AG09319 (cell line): ENCODE measurements at places on chromosomes 6 and 20.
A peak's percentile ranks its signal among the peaks of the same experiment; 100 is the strongest.

DNA sequence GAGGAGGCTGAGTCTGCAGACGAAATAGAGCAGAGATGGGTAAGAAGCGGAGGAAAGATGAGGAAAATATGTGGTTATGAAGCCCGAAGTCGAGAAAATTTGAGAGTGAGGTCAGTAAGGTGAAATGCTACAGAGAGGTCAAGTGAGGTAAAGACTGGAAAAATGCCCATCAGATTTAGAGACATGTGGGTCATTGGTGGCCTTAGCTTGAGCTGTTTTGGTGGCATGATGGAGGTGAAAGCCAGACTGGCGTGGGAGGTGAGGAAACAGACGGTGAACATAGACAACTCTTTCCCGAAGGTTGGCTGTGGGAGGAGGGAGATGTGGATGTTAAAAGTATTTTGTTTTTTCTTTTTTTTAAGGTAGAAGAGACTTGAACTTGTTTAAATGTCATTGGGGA is 9.4 kb downstream of the ARFGEF2 start:
- DNase-seq, result no peak

- no peak for DNase-seq
Observed at GRCh38 chr20:9068841-9069663, at the start of gene PLCB4. TSS of gene PLCB4 (plus strand) at chr20:9069087. CDS start at chr20:9307815, 238,728 bp downstream.

- no peak for DNase-seq
Observed at GRCh38 chr6:169424821-169425240, 171.2 kb upstream of the THBS2 start.

DNA sequence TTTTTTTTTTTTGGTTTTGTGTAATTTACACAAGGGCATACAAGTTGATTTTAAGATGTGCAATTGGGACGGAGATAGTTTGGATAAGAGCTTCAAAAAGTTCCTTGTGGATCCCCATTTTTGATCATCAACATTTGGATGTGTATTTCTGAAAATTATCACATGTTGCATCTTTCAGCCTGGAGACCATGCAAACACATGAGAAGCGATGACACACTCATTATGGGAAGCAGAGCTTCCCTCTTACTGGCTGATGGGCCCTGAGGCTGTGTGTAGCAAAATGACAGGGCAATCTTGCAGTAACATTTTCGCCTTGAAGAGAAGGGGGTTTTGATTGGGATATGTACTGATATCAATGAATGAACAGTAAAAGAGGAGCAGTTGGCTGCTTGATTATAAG is 22.0 kb upstream of the RIPK1 start:
- no peak for DNase-seq

GRCh38 chr6:13923527-13924145 is 1.1 kb upstream of the RNF182 start:
- DNase-seq, result no peak

GRCh38 chr6:29465801-29466200 is 8.8 kb downstream of the OR2H1 start:
- no peak for DNase-seq

- no peak for DNase-seq
Observed at GRCh38 chr20:48761023-48761785, 66.6 kb downstream of the PREX1 start.

DNA sequence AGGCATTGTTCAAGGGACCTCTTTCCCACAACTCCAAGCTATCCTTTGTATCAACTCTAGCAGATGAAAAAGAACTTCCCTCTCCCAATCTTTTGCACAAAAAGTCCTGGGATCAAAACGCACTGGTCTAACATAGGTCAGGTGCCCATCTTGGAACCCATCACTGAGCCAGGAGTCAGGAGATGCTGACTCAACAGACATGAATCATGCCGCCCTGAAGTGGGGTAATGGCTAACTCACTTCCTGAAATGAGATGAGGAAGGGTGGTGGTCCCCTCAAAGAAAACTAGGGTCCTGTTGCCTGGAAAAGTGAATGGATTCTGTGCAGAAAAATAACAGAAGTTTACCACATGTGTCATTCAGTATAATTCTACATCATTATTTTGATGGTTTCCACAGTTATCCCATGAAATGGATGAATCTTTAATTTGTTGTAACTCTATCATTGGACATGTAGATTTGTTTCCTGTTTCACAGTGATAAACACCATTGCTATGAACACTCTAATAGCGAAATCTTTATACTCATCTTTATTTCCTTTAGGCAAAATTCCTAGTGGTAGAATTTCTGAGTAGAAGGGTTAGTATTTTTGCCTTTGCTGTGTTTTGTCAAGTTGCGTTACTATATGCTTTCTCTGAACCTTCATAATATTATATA is 151.3 kb downstream of the SLC16A10 start:
- no peak for DNase-seq

DNA sequence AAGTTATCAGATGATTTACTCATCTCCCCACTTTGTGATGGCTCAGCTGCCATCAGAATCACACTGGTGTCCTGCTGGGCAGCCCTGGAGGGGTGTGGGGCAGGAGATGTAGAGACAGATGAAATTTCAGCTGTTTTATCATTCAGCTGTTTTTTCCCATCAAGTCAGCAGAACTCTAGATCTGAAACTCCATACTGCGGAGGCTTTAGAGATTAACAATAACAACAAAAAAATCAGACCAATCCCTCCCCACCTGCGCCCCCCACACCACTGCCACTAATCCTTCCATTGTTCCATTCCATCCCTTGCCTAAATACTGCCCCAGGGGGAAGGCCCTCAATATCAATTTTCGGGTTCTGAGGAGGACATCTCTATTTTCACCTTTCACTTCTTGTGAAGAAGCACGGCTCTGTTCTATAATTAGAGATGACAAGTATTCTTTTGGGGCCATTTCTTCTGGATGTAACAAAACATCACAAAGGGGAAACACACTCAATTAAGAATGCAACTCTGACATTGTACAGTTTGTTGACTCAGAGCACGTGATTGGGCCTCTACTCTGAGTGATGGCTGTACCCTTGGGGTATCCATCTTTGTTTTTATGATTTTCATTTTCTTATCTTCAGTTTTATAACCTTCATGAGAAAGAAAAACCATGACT is 396.3 kb downstream of the ZFAND3 start:
- no peak for DNase-seq

- no peak for DNase-seq
Observed at GRCh38 chr20:23513164-23513563, 22.2 kb downstream of the CST8 start.

GRCh38 chr20:47059536-47059935 is 164.9 kb downstream of the EYA2 start:
- DNase-seq, result no peak

DNA sequence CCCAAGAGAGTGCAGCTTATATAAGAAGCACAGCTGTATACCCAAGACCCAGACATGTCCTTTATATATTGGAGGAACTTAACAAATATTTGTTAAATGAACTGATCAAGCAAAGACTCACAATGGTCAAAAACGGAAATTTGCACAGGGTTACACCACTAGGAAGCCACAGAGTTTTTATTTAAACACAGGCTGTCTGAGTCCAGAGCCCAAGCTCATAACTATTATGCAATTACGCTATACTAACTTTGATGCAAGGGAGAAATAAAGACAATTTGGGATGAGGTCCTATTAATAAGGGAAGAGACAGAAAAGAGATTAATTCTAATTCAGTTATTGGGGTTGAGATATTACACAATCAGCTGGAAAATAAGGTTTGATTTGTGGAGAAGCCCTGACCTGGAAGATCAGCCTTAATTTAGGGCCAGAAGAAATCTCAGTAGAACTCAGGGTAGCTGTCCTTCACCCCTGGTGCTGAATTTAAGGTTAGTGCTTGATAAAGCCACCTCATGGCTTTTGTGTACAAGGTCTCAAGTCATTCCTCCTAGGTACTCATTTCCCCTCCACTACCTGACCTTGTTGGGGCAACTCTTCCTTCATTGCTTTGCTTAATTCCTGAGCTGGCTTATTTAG is 10.5 kb upstream of the ZNF334 start:
- no peak for DNase-seq

DNA sequence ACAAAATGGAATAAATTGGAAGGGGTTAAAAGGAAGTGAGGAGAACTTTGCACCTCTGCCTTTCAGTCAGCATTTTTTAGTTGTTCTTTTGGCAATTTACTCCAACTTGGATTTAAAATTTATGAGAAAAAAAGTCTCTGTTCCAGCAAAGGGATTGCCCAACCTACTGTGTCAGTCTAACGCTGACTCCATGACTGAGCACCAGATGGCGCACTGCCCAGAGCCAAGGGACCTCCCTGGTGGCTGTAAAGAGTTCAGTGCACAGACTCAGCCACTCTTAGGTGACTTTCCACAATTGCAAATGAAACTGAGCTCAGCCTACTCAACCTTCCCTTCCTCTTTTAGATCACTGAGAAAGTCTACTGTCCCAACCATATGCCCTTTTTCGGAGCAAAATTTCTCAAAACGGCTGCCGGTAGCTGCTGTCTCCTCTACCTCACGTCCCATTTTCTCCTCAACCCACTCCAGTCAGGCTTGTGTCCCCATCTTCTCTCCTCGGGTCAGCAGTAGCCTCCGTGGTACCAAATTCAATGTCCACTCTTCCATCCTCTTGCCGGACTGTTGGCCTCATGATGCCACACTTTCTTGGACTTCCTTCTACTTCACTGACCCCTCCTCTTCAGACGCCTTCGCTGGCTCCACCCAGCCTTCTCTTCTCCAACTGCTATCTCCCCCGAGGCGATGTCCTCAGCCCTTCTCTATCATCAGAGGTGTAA is 38.7 kb downstream of the GSTA2 start:
- no peak for DNase-seq

GRCh38 chr6:161257793-161258457 is 15.9 kb downstream of the AGPAT4 start:
- DNase-seq, result peak; percentile 94

DNA sequence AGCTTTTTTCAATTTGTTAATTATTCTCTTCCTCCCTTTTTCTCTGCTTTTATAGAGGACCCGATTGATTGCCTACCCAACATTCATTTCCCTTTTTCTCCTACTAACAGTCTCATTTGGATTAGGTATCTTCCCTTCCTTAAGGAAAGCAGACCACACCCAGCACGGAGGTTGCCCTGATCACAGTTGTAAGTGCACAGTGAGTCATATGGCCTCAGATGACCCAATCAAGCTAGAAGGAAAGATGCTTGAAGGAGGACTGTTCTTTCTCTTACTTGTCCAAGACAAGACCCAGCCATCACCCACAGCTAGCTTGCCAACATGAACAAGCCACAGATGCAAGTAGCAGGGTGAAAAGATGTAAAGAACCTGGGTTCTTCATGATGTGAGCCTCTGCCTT is 518.6 kb downstream of the PKHD1 start:
- no peak for DNase-seq

DNA sequence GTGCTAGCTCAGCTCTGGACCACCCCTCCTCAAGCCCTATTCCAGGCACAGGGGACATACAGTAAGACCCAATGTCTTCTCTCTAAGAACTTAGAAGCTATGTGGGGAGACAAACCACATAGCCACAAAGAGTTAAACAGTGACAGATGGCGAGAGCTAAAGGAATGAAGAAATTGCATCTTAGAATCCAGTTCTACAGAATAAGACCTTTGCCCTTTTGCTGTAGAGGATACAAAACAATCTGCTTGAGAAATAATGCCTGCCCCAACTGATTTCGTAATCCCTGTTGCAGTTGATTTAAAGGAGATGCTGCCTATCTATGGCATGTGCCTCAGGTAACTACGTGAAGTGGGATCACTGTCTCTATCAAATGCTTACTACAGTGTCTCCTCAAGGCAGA is 31.2 kb downstream of the TNFRSF21 start:
- DNase-seq, result peak; percentile 15

DNA sequence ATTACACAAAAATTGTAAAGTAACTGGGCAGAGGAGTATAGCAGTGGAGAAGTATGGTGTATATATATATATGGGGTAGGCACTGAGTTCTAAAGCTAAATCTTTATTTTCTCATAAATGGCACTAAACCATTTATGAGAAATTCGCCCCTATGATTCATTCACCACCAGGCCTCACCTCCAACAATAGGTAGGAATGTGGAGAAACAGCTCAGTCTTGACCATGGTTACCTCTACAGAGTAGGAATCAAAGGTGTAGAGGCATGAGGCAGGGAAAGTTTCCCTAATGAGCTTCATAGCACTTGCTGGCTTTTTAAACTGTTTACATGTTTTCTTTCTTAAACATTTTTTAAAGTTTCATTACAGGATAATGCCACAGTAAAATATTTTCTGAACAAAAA is 36.9 kb upstream of the SUMO4 start:
- no peak for DNase-seq
